ENCODE measurements at places on chromosomes 5 and 9.

DNA sequence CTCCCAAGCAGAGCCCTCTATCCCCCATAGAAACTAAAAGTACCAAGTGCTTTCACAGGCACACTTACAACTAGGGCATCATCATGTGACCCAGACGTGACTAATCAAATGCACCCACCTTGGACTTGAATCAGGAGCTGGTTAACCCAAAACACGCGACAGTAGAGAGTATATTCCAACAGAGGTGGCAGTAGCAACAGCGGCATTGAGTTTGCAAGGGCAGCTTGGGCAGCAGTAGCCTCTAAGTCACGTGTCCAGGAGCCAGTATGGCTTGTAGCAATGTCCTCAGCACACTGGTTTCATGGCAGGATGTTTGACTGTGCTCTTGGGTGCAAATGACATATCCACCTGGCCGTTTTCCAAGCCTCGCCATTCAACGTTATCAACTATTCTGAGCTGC is 73.4 kb upstream of the DNAH5 start:
- no peak for DNase-seq

GRCh38 chr5:67300326-67300725 is 103.7 kb upstream of the CD180 start:
- DNase-seq = no peak

- DNase-seq = no peak
Measured at GRCh38 chr9:89658401-89658800, 53.6 kb downstream of the GADD45G start.

DNA sequence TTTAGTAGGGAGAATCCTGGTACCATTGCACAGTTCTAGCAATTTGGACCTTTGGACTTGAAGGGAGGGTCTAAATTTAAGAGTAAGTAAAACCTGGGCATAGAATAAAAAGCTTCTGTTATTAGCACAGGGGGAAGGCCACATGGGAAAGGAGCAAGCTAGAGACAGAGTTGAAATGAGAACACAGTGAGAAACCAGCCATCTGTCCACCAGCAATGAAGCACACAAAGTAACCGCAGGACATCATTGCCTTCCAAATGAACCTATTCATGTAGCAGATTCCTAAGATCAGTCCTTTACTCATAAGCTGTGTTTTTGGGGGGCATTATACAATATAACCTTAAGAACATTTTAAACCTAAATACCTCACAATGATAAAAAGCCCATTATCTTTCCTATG is 407.4 kb downstream of the HCN1 start:
- DNase-seq = peak; percentile 49

DNA sequence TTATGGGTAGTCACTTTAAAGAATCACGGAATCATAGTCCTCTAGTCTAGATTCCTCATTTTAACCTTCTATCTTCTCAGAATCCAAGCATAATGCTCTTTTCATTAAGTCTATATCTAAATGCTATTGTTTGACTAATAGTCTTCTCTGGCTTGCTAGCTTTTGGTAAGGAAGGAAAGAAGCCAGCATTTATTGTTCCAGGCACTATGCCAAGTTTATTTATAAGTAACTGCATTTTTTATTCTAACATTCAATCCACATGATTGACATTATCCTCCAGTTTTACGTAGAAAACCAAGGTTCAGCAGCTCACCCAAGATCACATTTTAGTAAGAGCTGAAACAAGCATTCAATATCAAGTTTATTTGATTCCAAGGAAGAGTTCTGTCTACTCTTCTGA is 254.2 kb downstream of the SAXO1 start:
- no peak for DNase-seq

DNA sequence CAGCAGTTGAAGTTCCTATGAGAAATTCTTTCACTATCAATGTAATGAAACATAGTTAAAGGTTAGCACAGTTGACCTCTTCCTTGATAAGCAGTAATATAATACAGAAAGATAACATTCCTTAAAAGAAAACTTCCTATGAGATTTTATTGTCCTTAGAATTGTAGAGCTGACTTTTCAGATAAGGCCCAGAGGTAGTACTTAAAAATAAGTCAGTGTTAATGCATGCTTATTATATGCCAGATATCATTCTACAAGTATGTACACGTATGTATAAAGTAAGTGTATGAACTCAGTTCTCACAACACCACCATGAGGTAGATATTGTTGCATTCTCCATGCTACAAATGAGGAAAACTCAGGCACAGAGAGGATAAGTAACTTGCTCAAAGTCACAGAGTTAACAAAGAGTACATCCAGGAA is 15.3 kb downstream of the AP3S1 start:
- no peak for DNase-seq

DNA sequence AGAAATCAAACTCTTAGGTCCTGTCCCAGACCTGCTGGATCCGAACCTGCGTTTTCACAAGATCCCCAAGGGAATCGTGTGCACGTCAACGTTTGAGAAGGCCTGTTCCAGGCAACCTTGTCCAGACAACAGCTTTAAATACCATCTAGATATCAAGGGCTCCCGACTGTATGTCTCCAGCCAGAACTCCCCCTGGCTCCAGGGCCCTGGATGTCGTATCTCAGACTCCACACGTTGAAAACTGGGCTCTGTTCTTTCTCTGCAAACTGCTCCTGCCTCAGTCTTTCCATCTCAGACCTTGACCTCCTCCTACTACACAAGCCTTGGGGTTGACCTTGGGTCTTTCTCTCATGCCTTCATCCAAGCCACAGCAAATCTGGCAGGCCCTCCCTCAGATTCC is 5.8 kb upstream of the ENG start:
- no peak for DNase-seq

GRCh38 chr9:18474783-18475182 is 830 bp downstream of the ADAMTSL1 start:
- DNase-seq = no peak

- DNase-seq = no peak
Measured at GRCh38 chr9:18676525-18676924, 202.6 kb downstream of the ADAMTSL1 start.

- DNase-seq = no peak
Measured at GRCh38 chr5:103847060-103847459, 284.5 kb upstream of the NUDT12 start.

GRCh38 chr9:92954049-92954861 is 6.9 kb downstream of the FGD3 start:
- DNase-seq = no peak

DNA sequence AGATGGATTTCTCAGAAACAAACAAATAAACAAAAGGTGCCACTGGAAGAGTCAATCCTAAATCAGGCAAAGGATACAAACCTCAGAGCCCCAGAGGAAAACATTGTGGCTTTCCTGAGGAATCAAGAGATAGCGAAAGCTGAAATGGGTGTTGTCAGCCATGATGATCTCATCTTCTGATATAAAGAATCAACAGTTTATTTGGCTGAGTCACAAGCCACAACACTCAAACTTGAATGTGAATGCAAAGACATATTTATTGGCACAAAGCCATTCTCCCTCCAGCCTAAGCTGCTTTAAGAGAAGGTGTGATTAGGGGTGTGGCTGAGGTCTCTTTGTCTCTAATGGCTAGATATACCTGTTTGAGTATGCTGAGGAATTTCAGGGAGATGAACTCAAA is 73.3 kb upstream of the NREP start:
- no peak for DNase-seq

DNA sequence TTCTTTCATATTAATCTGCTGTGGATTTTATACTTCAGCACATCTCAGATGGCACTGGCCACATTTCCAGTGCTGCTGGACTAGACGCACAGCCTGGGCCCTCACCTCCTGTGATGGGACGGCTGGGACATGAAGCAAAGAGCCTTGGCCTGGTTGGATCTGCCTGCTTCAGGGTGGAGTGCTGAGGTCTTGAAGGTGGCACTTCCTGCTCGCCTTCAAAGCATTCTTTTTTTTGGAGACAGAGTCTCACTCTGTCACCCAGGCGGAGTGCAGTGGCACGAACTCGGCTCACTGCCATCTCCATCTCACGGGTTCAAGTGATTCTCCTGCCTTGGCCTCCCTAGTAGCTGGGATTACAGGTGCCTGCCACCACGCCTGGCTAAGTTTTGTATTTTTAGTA is 73.1 kb downstream of the RAPGEF1 start:
- no peak for DNase-seq

- DNase-seq = no peak
Measured at GRCh38 chr9:33080534-33080933, 4.1 kb upstream of the SMU1 start.

GRCh38 chr5:172771439-172772111 is 580 bp upstream of the DUSP1 start:
- no peak for DNase-seq

DNA sequence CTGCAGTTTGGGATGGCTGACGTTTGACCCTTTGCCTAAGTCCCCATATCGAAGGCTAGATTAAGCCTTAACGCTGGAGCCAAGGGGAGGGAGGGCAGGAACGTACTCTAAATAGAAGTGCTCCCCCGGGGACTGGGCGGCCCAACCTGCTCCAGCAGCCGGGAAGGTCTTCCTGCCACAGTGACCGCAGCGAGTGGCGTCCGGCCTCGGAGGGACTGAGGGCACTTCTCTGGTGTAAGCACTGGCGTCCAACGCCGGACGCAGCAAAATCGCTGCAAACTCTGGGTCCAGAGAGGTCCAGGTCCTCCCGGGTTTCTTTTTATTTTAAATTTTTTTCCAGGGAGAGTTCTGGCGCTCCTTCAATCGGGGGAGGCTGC is 505 bp upstream of the ACER2 start:
- peak; percentile 37 for DNase-seq

DNA sequence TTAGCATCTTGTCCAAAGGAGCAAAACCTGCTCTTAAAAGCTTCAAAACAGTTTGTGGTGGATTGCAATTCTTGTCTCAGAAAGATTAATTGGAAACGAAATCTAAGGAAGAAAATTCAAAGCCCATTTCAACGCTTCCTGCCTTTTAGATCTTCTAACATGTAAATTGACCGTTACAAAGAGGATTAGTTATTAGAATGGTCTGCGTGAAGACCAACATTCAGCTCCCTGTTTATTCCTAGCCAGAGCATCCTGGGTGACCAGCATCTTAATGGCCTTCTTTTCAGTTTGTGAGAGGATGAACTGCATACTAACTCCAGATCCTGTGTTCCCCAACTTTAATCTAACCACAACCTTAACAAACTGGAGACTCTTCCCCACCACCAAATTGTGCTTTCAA is 109.9 kb upstream of the SLC1A3 start:
- DNase-seq = no peak

DNA sequence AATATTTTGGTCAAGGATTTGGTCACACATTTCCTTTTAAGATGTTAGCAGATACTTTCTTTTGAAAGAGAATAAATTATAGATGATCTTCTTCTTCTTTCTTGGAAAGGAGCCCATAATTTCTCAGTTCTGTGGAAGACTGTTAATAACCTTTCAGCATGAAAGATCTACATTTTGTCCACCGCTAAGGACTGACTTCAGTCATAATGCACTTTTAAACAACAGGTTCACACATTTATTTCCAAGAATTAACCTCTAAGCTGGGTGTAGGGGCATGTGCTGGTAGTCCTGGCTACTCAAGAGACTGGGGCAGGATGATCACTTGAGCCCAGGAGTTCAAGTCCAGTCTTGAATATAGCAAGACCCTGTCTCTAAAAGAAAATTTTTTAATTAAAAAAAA is 93.0 kb downstream of the PRKACG start:
- DNase-seq = no peak

DNA sequence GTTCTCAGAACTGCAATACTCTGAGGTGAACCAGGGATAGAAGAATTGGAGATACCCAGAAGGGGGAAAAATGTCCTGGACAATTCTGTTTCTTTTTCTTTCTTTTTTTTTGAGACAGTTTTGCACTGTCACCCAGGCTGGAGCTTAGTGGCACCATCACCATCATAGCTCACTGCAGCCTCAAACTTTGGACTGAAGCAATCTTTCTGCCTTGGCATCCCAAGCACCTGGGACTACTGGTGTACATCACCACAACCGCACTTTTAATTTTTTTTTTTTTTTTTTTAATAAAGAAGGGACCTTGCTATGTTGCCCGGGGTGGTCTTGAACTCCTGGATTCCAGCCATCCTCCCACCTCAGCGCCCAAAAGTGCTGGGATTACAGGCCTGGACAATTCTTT is 1.9 kb downstream of the EMB start:
- no peak for DNase-seq

DNA sequence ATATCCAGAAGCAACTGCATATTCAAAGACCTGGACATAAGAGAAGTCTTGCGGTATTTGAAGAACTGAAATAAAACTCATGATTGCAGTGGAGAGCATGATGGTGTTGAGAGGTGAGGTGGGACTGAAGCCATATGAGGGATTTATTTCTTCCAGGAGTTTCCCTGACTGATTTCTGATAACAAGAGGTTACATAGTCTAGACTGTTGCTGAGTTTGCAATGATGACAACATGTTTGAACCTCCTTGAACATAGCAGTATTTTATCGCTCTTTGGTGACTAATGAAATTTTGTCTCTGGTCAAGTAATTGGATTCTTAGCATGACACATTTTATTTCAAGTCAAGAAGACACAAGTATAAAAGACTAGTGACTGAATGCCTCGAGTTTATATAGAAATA is 61.8 kb downstream of the ACTBL2 start:
- DNase-seq = no peak

DNA sequence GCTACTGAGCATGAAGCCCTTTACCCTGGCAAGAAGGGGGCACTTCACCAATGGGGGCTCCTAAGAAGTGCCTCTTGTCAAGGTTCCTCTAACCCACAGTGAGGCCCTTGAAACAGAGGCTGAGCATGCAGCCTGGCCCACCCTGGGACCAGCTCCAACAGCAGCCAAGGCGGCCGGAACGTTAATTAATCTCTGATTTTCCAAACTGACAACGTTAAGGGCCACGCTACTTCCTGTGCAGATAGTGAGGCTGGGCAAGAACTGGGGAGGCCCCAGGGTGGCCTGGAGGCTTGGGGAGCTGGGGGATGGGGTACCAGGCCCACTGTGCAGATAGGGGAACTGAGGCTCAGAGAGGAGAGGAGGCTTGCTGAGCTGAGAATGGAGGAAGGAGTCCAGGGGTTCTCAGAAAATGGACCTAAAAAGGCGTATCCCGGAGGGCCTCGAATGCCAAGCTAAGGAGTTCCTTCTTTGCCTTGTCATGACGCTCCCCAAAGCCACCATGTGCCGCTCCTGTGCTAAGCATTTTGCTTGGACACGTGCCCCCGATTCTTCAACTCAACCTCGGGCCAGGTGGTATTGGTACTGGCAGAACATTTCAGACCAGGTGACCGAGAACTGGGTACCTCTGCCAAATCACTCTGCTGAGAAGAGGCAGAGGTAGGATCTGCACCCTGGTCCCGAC is 72.0 kb upstream of the STXBP1 start:
- no peak for DNase-seq

- DNase-seq = no peak
Measured at GRCh38 chr9:131534721-131535237, 3.7 kb upstream of the UCK1 start.

- DNase-seq = peak; percentile 27
Measured at GRCh38 chr9:68669218-68669617, 35.8 kb upstream of the PIP5K1B start.

GRCh38 chr5:59575648-59576445 is 317.7 kb downstream of the PDE4D start:
- no peak for DNase-seq

Data from GM23338 (cell line).